ENCODE measurements at places on chromosomes 12 and 14.

- no peak for DNase-seq
Observed at GRCh38 chr12:118964988-118965387, 16.4 kb upstream of the SRRM4 start.

GRCh38 chr12:116280595-116281290 is 3.2 kb upstream of the MED13L start:
- DNase-seq, result no peak

DNA sequence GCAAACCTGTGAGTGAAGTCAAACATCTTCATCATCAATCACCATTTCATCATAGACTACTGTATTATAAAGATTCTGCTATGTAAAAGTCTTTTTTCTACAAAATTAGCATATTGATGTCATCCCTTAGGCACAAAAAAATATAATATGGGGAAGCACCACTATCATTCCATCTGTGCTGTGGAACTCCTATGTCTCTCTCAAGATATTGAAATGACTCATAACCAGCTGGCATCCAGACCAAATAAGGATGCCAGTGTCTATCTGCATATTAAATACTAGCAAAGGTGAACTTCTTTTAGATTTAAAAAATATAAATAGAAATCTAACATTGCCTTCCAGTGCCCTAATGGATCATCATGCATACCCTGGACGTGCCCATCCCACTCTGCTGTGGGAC is 17.9 kb upstream of the DCAF5 start:
- no peak for DNase-seq

DNA sequence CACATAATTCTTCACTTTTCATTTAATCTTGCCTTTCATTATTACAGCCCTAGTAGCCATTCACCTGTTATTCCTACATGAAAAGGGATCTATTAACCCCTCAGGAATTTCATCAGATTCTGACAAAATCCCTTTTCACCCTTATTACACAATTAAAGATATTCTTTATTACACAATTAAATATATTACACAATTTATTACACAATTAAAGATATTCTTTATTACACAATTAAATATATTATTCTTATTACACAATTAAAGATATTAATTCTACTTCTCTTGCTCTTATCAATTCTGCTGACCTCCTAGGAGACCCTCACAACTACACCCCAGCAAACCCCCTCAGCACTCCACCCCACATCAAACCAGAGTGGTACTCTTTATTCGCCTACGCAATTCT is 77.1 kb downstream of the SINHCAF start:
- DNase-seq, result no peak

DNA sequence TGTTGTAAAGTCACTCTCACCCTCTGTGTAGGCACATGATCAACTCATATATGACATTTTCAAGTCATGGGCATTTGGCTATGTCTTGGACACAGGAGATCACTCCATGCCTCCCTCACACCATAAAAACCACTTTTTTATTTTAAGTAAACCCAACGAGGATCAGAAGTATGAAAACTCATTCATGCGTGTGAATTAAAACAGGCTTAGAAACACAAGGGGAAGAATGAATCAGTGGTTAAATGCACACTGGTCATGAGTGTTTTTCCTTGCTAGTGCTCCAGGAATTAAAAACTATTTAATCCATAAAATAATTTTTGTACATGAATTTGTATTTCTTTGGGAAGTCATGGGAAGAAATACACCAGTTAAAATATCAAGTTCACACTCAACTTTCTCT is 198.4 kb downstream of the GALC start:
- no peak for DNase-seq

- DNase-seq, result no peak
Observed at GRCh38 chr12:25997201-25997963, 38.9 kb downstream of the RASSF8 start.

DNA sequence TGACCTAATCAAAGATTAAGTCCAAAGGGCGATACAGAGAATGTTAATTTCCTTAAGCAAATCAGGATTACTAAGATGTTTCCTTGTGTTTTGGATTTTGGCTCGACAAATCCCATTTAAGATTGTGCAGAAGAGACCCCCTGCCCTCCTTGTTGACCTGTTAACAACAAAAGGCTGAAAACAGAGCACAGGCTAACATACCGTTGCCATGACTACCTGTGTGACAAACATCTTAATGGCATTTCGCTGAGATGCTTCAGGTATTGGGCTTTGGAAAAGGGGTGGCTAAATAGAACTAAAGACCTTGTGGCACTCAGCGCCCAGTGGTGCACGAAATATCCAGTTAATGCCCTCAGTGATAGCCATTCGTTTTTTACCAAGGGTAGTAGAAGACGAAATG is 1532.3 kb upstream of the TMEM132C start:
- no peak for DNase-seq

DNA sequence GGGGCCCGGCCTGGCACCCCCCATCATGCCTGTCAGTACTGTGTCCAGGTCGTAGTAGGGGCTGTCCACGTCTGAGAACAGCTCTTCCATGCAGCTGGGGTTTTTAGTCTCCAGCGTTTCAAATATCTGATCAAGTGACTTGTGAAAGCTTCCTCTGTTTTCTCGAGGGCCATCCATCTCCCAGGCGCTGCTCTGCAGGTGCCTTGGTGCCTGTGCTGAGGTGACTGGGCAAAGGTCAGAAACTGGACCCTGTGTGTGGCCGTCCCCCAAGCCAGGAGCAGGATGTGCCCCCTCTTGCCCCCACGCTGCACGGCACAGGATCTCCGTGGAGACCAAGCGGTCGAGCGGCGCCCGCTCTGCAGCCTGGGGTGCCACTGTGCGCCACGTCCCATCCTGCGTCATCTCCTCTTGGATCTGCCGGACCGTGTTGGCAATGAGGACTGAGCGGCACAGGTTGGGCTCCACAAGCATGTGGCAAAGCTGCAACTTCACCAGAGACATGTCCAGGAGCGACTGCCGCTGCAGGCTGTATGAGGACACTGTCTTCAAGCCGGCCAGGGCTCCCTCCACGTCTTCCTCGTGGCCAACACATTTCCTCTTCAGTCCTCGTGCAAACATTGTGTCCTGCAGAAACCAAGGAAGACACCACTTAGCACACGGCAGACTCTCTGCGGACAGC is 9.4 kb downstream of the CDCA4 start:
- DNase-seq, result no peak

DNA sequence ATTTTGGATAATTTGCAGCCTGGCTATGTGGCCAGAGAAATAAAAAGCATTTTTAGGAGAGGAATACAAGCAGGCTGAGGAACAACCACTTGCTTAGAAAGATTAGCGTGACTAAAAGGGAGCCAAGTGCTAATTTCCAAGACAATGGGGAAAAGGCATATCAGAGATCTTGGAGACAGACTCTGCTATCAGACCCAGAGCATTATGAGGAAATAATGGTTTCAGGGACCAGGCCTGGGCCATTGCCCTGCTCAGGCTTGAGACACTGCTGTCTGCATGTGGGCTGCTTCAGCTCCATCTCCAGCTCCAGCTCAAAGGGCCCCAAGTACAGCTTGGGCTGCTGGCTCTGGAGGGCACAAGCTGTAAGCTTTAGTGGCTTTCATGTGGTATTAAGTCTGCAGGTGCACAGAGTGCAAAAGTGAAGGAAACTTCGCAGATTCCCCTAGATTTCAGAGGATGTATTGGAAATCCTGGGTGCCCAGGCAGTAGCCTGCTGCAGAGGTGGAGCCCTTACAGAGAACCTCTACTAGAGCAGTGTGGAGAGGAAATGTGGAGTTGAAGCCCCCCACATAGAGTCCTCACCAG is 449.2 kb downstream of the ZFP36L1 start:
- DNase-seq, result no peak

DNA sequence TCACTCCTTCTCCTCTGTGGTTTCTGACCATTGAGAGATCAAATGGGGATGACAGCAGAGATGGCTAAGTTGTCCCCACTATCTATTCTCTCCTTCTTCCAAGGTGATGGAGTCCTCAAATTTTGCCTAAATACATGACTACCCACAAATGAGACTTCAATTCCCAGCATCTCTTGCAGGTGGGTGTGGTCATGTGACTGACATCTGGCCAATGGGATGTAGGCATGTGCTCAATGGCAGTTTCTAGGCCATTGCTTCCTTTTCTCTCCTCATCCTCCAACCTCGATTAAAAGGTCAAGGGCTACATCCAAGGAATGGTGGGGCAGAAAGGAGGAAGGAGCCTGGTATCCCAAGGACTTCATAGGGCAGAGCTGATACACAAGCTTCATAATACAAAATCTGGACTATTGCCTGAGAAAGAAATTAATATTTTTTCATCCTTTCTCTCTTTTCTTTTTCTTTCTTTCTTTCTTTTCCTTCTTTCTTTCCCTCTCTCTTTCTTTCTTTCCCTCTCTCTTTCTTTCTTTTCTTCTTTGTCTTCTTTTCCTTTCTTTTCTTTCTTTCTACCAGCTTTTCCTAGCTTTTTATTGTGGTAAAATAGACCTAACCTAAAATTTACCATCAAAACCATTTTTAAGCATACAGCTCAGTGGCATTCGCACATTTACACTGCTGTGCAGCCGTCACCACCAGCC is 100.9 kb upstream of the PRB2 start:
- DNase-seq, result no peak

DNA sequence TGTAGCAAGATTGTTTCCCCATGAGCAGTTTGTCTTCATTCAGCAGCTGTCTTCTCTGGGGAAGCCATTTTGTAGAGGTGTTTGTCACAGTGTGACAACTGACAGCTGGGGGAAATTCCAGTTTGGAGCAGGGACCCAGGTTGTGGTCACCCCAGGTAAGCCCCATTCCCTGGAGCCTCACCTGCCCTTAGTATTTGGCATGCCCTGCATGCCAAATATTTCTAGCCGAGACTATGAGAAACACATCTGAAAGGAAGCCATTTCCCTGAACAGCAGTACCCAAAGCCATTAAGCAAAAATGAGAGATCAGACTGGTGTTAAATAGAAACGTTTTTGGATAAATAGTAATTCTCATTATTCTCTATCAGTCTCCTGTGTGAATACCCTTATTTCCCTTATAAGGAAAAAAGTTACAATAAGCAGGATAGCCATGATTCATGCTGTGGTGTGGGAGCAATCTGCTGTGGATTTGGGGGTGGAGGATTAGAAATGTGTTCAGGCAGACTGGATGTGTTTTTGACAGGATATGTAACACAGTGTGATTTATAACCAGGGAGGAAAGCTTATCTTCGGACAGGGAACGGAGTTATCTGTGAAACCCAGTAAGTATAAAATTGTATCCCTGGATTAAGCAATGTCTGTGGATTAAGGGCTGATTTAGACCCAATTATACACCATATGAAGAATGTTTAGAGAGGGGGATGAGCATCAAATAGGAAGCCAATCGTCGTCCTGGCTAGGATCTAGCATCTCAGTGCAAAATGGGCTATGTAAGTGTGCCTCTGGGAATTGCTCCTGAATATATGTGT is 68.9 kb downstream of the DAD1 start:
- no peak for DNase-seq

GRCh38 chr12:105315726-105316125 is 14.8 kb upstream of the C12orf75 start:
- DNase-seq, result no peak

- no peak for DNase-seq
Observed at GRCh38 chr12:4443616-4444015, 2.0 kb downstream of the FGF6 start.

DNA sequence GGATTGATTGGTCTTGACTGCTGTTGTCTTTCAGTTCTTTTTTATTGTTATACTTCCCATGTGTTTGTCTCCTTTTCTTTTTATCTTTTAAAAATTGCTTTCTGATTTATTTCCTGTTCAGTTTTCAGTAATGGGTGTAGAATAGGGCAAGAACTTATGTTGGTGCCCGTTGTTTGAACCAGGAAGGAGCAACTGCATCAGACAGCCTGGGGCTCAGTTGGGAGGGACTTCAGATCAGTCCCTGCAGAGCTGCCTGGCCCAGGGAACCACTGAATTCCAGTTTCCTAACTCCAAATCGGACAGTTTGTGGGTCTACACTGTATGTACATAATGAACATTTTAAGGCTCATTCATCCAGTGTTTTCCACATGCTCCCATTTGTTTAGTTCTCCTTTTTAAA is 64.9 kb downstream of the FBXO34 start:
- DNase-seq, result peak; percentile 39

DNA sequence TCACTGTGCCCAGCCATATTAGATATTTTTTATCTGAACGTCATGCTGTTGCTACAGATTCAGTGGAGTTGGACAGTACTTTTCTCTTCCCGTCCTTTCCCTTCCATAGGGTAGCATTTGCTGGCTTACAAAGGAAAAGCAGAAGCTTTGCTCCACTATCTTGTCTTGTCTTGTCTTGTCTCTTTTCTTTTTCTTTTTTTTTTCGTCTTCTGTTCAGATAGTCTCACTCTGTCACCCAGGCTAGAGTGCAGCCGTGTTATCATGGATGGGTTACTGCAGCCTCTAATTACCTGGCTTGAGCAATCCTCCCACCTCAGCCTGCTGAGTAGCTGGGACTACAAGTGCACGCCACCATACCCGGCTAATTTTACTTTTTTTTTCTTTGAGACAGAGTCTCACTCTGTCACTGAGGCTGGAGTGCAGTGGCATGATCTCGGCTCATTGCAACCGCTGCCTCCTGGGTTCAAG is 21.1 kb downstream of the OR10G3 start:
- no peak for DNase-seq

- no peak for DNase-seq
Observed at GRCh38 chr14:93007225-93007997, 84.5 kb downstream of the CHGA start.

DNA sequence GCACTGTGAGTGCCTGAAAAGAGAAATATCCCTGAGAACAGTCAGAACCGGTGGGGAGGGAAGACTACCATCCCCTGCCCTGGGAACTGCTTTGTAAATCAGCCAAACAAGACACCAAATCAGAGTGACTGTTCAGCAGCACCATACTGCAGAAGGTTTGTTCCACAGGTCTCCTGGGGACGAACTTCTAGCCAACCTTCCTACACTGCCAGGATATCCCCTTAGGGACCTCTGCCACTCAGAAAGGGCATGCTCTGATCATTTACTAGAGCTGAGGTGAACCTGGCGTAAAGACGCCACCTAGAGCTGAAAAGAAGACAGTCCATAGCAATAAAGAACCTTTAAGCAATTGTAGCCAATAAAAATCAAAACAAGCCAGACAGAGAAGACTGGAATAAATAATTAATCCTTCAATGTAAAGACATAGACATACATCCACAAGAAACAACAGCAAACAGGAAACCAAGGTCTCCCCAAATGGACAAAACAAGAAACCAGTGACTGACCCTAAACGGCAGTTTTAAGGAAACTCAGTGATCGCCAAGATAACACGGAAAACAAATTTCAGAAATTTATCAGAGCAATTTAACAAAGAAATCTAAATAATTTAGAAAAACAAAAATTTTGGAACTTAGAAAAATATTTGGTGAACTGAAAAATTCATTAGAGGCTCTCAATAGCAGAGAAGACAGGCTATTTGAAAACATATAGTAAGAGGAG is 228.1 kb upstream of the AMIGO2 start:
- DNase-seq, result peak; percentile 74

DNA sequence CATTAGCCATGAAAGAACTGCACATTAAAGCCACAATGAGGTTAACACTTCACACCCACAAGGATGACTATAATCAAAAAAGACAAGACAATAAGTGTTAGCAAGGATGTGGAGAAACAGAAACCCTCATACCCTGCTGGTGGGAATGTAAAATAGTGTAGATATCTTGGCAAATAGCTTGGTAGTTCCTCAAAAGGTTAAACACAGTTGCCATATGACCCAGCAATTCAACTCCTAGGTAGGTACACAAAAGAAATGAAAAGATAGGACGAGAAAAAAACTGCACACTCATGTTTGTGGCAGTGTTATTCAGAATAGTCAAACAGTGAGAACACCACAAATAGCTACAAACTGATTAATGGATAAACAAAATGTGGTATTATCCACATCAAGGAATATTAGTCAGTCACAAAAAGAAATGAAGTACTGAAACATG is 93.5 kb downstream of the ATXN2 start:
- DNase-seq, result no peak

Measured in activated naive CD4-positive, alpha-beta T cell treated with anti-CD3 and anti-CD28 coated beads for 36 hours (primary cell).